Activated T-helper 9 cell treated with anti-CD3 and anti-CD28 coated beads, Interleukin-2, amount 50 U/mL, for 16 hours (primary cell): ENCODE measurements at places on chromosomes 16 and 17.

DNA sequence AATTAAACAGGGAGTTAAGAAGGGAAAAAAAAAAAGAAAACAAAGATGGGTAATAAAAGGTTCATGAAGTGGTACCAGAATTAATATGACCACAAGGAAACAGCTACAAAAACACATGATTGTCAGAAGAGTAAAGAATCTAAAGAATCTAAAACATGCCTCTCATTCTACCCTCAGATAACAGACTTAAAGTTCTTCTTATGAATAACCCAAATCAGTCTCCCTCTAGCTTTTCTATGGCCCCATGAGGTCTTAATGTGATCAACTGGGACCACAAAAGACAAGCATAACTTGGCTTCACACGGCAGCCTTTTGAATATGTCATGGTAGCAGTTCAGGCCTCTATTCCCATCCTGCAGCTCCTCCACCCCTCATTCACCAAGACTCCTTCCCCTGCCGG lies 6.9 kb downstream of the MYH10 start:
- no peak for DNase-seq

GRCh38 chr17:82858376-82859126 lies 18.7 kb upstream of the ZNF750 start:
- no peak for DNase-seq

GRCh38 chr17:68036304-68037147 lies 991 bp downstream of the KPNA2 start:
- DNase-seq: no peak

DNA sequence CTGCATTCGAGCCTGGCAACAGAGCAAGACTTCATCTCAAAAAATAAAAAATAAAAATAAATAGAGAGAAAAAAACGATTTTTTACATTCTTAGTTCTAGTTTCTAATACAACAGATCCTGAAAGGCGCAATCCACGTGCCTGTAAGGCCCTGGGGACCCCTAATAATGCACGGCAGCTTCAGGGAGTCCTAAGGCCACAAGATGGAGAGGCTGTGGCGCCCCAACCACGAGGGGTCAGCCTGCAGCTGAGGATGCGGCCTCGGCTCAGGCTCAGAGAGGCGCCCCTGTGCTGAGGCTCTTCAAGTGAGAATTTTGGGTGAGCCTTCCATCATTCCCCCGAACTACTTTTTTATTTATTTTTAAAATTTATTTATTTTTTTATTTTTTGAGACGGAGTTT lies 10.9 kb downstream of the P4HB start:
- DNase-seq: no peak
